ENCODE measurements at places on chromosomes 12 and 14.

- DNase-seq, result no peak
These were observed 171.0 kb upstream of the FOXN3 start for GRCh38 chr14:89588016-89588415.

- no peak for DNase-seq
These were observed 52.1 kb downstream of the NIN start for GRCh38 chr14:50778721-50779483.

DNA sequence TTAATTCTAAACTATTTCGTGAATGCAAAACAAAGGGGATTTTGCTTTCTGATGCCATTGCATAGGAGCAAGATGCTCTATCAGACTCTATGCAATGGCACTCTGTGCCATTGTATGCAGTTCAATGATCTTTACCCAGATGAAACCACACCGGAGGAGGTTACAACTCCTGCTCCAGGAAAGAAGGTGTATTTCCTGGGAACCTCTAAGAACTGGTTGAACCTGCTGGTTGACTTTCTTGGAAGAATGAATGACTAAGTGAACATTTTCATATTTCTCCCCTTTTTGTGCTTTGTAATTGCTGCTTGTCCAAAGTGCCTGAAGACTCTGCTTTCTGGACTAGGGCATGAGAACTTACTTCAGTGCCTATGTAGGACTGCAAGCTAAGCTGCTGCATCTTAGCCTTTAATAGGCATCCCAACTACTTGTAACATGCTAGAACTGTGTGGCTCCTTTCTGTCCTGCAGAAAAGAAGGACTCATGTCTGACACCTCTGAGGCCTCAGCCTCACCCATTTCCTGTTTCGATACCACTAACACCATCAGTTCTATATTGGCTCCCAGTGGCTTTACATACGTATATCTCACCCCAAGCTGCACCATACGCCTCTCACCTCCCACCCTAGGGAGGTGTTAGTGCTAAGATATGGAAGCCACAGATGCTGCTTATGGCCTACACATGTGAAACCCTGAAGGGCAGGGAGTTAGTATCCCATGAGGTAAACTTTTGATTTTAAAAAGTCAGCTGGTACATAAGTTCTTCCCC is 193.5 kb upstream of the CNOT2 start:
- DNase-seq, result no peak

DNA sequence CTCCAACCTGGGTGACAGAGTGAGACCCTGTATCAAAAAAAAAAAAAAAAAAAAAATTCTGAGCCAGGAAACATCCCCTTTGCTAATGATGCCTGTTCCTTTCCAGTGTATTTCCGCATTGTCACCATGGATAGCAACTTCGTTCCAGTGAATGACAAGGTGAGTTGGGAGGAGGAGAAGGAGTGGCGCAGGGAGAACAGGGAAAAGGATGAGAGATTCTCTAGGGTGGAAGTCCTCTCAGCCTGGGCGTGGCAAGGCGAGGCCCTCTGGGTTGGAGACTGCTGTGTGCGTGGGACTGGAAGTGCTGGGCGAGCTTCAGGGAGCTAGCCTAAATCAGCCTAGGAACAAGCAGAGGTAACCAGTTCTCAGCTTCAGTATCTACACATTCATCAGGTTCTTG is 7.2 kb downstream of the A2ML1 start:
- no peak for DNase-seq

- DNase-seq, result no peak
These were observed 27.4 kb upstream of the BATF start for GRCh38 chr14:75494896-75495295.

DNA sequence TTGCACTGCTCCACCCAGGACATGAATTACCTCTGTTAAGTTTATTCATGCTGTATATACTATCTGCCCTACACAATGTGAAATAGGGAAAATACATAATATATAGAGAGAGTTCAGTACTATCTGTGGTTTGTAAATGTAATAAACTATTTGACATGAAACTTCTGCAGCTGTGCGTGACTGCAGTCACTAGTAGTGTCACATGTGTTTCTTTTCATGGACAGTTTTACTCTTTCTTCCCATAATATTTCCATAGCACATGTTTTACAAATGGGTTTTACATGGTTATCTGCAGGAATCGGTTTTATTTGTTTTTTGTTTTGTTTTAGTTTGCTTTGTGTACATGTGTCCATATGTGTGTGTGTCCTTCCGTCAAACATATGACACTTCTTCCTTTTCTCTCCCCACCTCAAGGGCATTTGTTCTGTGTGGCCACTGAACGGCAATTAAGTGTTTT is 1644.1 kb upstream of the FLRT2 start:
- no peak for DNase-seq

DNA sequence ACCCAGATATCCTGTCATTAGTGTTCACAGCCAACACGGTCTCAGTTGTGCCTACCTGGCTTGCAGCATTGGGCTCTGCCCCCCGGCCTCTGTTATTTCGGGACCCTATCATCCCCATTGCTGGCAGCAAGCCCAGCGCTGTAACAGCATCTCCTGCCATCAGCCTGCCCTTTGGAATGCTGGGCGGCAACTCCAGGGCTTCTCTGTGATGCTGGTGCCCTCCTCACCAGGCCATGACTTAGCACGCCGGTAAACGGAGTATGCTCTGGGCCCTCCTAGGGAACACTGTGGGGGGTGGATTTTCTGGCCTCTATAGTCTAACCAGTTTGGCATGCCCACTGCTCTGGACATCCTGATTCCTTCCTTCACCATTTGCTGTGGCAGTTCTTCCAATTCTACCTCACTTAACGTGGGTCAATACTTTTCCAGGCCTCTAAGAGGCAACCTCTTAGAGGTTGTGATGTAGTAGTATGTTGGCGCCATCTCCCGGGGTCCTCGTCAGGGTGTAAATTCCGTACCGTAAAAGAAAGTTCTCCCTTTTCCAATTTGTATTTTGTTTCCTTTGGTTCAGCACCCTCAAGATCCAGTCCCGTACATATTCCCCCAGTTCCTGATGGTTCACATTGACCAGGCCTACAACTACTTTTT is 80.0 kb downstream of the SINHCAF start:
- no peak for DNase-seq

GRCh38 chr12:106682594-106683234 is 91.8 kb upstream of the RIC8B start:
- DNase-seq, result no peak

- DNase-seq, result no peak
These were observed 1063.9 kb downstream of the SLC6A15 start for GRCh38 chr12:83848702-83849101.

- no peak for DNase-seq
These were observed 58.6 kb downstream of the GLT1D1 start for GRCh38 chr12:128911861-128912260.

GRCh38 chr12:113299619-113300237 is 35.2 kb downstream of the SLC8B1 start:
- no peak for DNase-seq

GRCh38 chr12:31582155-31582554 is 8.8 kb downstream of the DENND5B start:
- DNase-seq, result no peak

DNA sequence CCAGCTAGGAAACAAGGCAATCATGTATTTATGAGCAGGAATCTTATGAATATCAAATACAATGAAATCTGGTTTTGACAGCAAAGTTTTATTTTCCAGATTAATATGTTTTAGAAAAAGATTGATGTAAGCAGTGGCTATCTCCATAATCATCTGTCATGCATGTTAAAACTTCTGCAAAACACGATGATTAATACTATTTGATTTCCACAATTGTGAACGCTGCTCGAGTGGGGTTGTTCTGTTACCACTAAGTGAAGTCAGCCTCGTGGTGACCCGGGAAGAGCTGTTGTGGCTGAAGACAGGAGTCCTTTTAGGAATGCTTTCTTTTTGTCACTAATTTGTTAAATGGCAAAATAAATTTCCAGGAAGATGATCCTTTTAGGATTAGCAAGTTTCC is 9.4 kb downstream of the CFAP251 start:
- DNase-seq, result no peak

GRCh38 chr14:20441461-20441860 is 5.5 kb upstream of the KLHL33 start:
- DNase-seq, result no peak

GRCh38 chr12:110349514-110350151 is 53.9 kb downstream of the ANAPC7 start:
- DNase-seq, result no peak

DNA sequence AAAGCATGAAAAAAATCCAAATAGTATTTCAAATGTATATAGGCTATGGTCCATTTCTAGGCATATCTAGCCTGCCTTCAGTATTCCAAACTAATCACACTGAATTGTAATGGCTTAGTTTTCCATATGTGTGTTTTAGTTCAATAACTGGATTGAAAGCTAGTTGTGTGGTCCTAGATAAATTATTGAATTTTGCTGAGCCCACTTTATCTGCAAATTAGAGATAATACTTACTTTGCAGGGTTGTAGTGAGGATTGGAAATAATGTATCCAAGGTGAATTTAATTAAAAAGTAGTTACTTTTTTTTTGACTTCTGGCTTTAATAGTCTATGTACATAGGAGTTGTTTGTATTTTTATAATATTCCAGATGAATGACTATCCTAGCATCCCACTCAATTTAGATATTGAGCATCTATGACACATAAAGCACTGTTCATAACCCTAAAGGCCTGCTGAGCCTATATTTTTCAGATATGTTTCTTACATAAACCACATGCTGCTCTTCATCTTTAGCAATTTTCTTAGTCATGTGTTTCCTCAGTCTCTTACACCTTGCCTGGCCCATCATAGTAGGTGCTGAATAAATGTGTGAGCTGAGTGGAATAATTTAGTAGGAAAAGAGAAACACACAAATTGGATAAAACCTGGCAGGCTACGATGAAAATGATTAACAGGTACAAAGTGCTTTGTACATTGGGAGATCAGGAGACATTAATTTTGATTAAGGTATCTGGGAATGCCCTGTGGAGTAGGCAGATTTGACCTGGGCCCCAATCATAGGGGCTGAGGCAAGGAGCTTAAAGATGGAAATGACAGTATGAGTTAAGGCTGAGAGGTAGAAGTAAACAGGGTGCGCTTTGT is 1.1 kb upstream of the ATP23 start:
- no peak for DNase-seq

- DNase-seq, result no peak
These were observed 120.8 kb downstream of the CHST11 start for GRCh38 chr12:104577581-104577981.

- DNase-seq, result no peak
These were observed 8.1 kb upstream of the SLC15A5 start for GRCh38 chr12:16285586-16285985.

DNA sequence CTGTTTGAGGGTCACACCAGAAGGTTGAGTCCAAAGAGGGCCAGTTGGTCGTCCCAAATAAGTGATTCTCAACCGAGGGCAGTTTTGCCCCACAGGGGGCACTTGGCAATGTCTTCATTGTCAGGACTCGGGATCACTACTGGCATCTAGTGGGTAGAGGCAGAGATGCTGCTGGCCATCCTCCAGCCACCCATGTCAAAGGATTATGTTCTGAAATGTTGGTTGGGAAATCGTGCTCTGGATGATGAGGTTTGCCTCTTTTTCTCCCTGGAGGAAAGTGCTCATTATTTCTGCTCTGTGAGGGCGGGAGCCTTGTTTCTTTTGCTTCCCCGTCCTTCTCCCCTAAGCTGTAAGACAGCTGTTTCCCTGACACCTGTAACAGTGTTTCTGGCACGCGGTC is 3.6 kb downstream of the ZNF839 start:
- peak; percentile 66 for DNase-seq

- DNase-seq, result no peak
These were observed 55.1 kb downstream of the PRIMA1 start for GRCh38 chr14:93733231-93733630.

- no peak for DNase-seq
These were observed 5.0 kb upstream of the SLC35F4 start for GRCh38 chr14:57870686-57871457.

GRCh38 chr14:76710056-76711010 is 50.9 kb upstream of the VASH1 start:
- no peak for DNase-seq

GRCh38 chr12:132346471-132347175 is 17.2 kb upstream of the GALNT9 start:
- no peak for DNase-seq

DNA sequence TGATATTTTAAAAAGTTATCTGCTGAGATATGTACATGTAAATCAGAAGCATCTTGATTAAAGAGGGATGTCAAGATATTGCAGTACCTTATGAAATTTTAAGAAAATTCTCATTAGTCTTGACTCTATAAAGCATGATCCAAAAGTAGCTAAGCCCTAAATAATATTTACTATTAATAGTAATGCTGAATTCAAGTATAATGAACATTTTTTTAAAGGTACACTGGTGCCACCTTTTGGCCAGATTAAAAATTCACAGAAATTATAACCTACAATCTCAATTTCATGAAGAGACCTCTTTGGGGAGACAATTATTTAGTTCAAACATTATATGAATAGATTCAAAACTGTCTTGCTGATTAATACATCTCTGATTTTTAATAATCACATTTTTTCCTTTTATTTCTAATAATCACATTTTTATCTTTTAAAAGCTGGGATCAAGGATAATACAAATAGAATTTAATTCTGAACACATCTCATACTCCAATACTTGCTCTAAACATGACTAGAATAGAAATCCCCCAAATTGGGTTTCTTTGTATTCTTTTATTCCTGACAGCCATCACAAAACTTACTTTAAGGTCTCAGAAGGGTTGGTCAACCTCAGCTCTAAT is 13.4 kb downstream of the AKAP5 start:
- DNase-seq, result no peak

- DNase-seq, result no peak
These were observed 6.6 kb upstream of the RAB3IP start for GRCh38 chr12:69732088-69732487.

DNA sequence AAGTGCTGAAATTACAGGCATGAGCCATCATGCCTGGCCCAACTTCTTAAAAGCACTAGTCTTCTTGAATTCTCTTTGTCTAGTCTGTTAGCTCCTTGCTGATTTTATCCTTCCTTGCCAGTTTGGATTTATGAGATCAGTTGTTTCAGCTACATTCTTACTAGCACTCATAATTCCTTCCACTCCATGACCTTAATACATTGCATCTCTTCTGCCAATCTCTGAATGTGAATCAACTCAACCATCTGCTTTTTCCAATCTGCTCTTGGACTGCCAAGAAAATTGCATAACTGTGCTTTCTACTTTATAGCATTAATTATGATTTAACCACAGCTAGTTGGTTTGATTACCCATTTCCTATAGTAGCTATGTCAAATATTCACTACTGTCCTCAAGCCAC is 14.9 kb upstream of the HEATR5A start:
- no peak for DNase-seq

DNA sequence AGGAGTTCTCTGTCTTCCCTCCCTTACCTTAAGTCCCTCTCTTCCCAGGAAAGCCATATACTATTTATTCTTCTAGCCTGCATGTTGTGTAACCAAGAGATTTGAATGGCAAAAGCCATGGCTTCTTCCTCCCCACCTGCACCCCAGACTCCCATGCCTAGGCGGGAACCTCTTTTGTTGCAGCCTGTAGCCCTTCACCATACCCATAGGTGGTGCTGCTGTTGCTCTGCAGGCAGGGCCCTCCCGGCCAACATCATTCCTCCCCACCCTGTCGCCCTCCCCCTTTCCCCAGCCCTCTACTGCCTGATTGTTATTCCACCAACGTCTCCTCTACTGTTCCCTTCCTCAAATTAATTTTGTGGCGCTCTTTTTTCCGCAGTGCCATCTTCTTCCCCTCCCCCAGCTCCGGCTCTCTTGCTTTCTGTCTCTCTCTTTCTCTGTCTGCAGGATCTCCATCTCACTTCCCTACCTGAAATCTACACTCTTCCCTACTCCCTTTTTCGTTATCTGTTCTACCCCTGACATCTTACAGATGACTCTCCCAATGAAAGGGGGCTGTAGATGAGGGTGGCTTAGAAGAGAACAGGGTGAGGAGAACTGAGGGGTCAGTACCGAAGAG is 13.8 kb downstream of the NGDN start:
- no peak for DNase-seq

Measured in naive thymus-derived CD8-positive, alpha-beta T cell (primary cell).